ENCODE measurements at places on chromosomes 11 and 22.
A peak's percentile ranks its signal among the peaks of the same experiment; 100 is the strongest.

GRCh38 chr11:11108026-11108425, 245.0 kb downstream of the CSNK2A3 start:
- no peak for DNase-seq

DNA sequence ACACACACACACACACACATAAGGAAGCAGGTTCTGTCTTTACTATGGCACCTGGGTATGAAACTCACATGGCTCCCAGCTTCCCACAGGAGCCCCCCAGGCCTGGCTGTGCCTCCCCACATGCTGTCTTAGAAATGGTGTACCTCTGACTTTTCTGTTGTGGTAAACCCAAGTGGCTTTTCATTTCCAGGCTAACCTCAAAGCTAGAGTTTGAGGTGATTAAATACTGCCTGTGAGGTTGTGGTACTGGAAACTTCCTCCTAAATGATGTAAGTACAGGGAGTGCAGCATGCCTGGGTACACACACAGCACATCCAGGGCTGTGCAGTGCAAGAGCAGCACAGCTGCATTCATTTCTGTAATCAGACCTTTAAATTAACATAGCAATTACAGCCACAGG, 34.4 kb downstream of the ME3 start:
- DNase-seq = no peak

- no peak for DNase-seq
Measured at GRCh38 chr11:9838229-9838628, 174.4 kb downstream of the SWAP70 start.

DNA sequence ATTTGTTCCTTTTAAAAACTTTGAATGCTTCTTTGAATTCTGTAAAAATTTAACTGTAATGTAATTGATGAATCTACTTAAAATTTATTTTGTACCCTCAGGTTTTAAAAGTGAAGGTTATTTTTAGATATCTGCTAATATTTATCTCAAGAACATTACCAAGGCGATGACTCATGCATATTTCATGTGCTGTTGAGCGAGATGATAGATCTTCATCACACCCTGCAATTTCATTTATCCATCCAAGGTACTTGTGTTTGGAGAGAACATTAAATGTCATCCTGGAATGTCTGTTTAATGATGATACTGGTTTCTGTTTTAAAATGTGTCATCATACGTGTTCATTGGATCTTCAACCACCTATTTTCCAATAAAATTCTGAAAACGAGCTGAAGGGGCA, 6.7 kb upstream of the OOSP4A start:
- DNase-seq = no peak

- DNase-seq = no peak
Measured at GRCh38 chr11:132032555-132032954, 662.1 kb downstream of the NTM start.

- peak; percentile 4 for DNase-seq
Measured at GRCh38 chr11:37449146-37449545, 851.1 kb upstream of the RAG2 start.

GRCh38 chr22:39646398-39647063, 76.0 kb downstream of the CACNA1I start:
- DNase-seq = no peak

DNA sequence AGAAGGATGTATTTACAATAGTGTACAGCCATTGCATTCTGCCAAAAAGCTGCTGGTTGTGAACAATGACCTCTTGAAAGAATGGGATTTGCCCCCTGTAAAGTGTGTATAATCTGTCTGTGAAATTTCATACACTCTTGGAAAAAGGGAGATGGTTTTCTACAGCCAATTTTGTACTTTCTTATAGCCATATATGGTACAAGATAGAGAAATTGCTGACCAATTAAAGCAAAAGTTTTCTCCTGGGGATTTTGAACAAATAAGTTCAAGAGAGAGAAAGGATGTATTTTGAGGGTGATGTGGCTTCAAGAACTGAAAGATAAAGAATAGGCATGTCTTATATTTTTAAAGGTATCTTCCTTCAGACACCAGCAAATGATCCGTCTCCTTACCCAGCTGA, 211.0 kb downstream of the NAV2 start:
- DNase-seq = no peak

DNA sequence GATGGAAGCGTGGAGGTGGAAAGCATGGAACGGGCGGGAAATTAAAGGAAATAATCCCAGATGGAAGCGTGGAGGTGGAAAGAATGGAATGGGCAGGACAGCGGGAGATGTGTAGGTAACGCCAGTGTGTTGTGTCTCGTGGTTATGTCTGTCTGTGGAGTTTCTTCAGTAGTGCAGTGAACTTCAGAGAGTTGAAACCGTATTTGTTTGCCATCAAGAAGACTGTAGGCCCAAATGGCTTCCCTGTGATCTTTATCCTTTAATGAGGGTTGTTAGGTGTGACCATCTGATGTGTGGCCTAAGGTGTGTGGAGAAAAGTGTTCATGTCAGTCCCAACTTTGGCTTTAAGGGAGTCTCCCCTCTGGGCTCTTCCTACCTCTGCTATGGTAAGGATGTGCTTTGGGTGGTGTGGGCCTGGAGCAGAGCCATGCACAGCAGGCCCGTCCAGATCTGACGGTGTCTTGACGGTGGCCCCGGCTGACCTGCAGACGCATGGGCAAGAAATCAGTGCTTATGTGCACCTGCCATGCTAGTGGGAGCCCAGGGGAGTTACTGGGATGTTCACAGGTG, 39.6 kb downstream of the AP2A2 start:
- DNase-seq = no peak

Data from iPS DF 6.9 (cell line).